ENCODE measurements at places on chromosomes 6 and 20.

GRCh38 chr20:33812152-33812849 lies 1.2 kb downstream of the CHMP4B start:
- DNase-seq: no peak

GRCh38 chr6:134373282-134373922 lies 55.5 kb upstream of the SGK1 start:
- DNase-seq: no peak

DNA sequence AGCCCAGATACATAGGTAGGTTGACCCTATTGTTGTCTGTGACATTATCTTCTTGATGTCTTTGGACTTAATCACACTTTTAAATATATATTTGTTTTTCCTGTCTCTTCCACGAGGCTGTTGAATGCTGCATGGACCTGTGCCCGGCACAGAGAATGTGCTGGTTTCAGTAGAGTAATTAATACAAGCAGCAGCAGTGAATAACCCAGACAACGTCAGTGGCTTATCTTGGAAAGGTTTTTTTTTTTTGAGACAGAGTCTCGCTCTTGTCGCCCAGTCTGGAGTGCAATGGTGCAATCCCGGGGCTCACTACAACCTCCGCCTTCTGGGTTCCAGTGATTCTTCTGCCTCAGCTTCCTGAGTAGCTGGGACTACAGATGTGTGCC lies 108.2 kb downstream of the CDH26 start:
- no peak for DNase-seq

GRCh38 chr20:19992996-19993908 lies 23.9 kb upstream of the NAA20 start:
- DNase-seq: no peak
